ENCODE measurements at places on chromosomes 1 and 21.

DNA sequence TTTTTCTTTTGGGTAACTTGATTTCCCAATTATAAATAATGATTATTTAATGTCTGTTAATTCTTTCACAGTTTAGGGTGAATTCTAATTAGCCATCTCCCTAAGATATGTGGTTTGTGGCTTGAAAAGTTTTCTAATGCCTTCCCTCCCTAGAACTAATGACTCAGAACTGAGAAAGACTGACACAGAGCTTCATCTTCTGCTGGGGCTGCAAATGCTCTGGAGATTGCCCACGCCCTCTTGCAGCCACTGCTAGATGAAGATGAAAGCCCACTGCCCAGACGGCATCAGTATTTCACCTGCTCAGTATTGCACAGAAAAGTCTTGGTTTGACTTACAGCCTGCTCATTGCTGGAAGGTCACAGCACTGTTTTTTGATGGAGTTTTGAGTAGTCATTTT lies 101.5 kb downstream of the ST6GALNAC3 start:
- no peak for DNase-seq

DNA sequence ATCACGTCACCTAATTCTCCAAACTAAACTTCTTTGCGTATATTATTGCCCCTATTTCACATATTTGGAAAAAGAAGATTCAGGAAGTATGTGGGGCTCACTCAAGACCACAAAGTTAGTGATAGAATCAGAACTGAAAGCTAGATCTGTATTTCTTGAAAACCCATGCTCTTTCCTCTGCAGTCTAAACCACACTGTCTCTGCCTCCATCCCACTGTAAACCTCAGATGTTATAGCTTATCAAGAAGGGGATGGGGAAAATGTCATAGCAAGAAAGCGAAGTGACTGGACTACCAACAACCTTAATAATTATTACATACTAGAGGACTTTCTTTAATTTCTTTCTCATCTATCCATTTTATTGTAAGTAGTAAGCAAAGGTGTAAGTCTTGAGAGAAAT lies 257.7 kb upstream of the SGIP1 start:
- no peak for DNase-seq

DNA sequence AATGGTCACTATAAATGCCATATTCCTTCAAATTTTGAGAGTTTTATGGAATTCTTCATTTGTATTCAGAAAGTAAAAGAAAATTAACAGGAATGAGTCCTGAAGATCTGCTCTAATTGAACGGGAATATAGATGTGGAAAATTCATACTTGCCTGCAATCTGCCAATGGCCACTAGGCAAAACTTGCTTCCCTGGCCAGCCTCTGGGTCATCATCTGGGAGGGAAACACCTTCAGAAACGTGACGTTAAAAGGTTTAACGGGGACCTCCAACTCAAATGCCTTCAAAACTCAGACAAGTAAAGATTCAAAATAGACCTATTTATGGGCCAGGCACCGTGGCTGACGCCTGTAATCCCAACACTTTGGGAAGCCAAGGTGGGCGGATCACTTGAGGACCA lies 21.7 kb upstream of the CTSK start:
- no peak for DNase-seq

DNA sequence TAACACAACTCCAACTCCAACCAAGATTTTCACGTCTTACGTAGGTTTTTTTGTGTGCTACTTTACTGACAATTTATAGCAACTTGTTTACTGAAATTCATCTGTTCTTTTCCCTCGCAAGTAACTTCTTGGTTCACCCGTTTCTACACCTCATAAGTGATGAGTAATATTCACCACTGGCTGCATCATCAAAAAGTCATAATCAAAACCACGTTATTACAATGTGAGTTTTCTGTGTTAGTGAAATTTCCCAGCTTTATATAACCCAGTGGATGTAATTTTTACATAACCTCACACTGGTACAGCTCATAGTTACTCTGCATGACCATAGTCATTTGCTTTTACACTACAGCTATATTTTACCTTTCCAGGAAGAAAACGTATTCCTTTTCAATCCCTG lies 401.1 kb upstream of the LYPLAL1 start:
- no peak for DNase-seq

DNA sequence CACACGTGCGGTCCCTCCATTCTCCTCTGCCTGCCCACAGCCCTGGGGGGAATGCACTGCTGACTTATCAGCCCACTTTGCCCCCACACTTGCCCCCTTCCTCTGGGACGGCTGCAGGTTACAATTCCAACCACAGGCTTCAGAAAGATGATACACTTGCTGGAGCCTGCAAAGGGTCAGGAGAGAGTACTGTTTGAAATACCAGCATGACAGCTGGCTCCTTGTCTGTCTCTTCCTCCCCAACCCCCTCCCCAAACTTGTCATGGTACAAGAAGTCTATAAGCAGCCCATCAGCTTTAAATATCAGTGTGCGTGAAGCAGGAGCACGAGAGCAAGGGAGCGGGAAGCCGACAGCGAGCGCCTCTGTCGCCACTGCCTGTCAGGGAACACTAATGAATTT lies 62.4 kb downstream of the ERI3 start:
- no peak for DNase-seq

DNA sequence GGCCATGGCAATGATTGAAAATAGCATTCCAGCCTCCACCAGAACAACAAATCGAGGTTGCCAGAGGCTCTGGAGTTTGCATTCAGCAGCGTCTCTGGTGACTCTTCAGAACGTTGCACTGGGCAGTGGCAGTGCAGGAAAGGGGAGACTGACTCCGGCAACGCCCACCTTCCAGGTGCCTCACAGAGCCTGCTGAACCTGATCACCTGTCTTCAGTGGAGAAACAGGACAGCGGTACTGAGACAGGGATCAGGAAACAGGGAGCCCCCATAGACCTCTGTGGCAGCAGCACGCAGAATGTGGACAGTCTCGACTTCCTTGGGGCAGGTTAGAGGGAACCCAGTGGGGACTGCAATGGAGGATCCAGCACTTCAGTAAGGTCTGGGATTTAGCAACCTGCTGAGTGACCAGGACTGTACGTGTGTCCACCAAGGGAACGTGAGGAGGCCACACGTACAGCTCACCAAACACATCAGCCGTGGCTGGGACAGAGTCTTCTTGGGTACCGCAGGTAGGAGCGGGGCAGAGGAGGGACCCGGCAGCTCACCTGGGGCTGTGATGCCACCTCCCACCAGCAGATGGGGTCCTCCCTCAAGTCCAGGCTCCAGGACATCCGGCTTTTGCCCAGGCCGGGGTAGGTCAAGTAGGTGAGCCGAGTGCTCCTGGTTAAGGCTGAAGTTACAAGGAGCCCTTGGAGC lies 128.6 kb downstream of the PRDM2 start:
- DNase-seq = peak; percentile 10

DNA sequence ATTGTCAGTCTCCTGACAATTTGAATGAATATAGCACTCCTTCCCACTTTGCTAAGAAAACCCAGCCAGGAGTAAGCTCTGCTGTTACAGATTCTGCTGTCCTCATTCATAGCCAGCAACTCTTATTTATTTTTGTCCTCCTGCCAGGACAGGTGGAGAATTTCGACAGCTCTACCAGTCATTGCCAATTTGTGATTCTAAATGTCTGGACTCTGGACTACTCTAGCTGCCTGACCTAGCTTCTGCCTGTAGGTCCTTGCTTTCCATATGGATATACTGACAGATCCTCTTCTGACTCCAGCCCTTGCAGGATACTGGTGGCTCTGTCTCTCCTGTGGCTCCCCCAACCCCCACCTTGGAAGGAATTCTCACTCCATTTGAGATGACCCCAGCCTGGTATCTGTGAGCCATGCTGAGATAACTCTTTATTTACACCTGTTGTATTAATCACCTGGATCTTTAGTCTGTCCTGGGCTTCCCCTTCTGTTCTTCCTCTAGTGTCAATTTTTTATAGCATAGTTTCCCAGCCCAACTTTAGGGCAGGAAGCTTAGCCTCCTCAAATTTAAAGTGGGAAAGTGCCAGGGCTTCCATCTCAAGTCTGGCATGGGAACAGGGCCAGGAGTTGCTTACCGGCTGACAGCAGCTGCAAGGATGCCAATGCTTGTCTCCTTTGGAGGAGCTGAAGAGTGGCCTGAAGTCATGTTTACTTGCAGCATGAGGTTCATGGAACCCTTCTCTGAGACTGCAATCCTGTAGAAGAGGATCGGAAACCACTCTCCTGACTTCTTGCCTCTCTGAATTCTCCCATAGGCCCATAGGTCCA lies 6.7 kb downstream of the PM20D1 start:
- no peak for DNase-seq

- no peak for DNase-seq
Measured at GRCh38 chr1:231125972-231126580, 35.8 kb upstream of the TRIM67 start.
